Activated CD4-positive, alpha-beta T cell treated with anti-CD3 and anti-CD28 coated beads, Interleukin-2, amount 10 ng/mL, durations not matched to agents 7 days and 5 days (primary cell): ENCODE measurements at places on chromosomes 13 and 19. TPM values are rescaled to one million over a fixed set of nuclear protein-coding genes. Genes with fewer than 3 reads are reported as not detected.

GRCh38 chr19:40162104-40162503, 29.1 kb upstream of the MAP3K10 start:
- DNase-seq, result no peak

GRCh38 chr19:2412449-2412848, 14.9 kb downstream of the TIMM13 start:
- no peak for DNase-seq

DNA sequence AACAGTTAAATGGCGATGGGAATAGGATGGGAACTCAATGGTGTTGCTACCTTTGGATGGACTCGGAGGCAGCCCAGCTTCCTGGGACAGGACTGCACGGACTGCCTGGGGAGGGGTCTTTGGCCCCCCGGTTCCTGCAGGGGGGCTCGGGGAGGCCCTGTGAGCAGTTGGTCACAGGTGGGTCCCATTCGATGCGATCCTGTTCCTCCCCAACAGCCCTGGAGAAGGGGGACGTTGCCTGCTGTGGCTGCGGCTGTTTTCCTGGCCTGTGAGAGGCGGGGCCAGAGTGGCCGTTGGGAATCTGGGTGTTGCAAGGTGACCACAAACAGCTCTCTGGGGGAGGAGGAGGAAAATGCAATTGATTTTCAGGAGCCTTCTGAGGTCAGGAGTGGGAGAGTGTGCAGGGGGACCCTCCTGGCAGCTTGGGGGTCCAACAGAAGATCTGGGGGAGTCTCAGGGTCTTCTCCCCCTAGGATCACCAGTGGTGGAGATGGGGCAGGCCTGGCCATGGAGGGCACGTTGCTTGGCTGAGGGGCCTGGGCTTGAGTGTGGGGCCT, 1.9 kb upstream of the PLPPR3 start:
- DNase-seq, result no peak

- no peak for DNase-seq
Observed at GRCh38 chr19:2180881-2181632, 17.3 kb downstream of the DOT1L start.

GRCh38 chr13:110640591-110641029, 25.3 kb downstream of the NAXD start:
- DNase-seq, result no peak

DNA sequence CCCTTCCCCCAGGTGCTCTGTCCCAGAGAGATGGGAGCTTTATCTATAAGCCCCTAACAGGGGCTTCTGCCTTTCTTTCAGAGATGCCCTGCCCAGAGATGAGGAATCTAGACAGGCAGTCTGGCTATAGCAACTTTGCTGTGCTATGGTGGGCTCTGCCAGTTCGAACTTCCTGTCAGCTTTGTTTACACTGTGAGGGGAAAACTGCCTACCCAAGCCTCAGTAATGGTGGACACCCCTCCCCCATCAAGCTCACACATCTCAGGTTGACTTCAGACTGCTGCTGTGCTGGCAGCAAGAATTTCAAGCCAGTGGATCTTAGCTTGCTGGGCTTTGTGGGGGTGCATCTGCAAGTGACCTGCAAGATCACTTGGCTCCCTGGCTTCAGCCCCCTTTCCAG, 21.5 kb downstream of the CYSLTR2 start:
- no peak for DNase-seq

GRCh38 chr13:113637262-113638160, 20.5 kb downstream of the ATP4B start:
- no peak for DNase-seq

DNA sequence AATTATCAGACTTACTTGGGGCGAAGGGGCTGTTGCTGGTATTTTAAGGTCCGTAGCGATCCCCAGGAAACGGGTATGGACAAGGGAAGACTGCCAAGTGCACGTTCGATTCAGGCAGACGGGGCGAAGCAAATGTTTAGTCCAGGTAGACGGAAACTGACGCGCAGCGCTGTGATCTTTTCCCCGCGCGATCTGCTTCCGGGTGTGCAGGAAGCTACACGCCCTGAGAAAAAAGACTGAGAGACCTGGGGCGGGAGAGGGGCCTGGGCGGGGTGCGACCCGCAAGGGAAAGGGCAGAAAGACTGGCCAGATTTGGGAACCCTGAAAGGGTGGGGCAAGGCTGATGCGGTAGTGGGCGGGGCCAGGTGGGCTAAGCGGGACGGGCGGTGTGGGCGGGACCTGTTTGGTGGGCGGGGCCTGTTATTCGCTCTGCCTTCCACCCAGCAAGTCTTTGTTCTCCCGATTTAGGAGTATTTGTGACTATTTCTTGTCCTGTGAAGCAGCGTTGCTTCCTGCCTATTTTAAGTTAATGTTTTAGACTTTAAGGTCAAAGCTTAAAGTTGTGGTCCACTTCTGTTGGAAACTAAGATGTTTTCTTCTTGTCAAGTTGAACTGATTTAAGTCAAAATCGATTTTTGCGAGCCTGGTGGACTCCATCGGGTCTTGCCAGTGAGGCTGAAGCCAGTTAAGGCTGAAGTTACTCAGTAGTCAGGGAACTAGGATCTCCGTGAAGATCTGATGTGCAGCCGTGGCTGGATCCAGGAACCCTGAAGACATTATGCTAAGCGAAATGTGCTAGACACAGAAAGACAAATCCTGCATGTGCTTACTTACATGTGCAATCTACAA, at the start of gene ZNF836:
ZNF836 (minus strand) TSS at position 301 of the 849 bp plus-strand sequence. CDS start 3,549 bp downstream, outside the sequence.
- peak; percentile 95 for DNase-seq

TEX29 gene
- 0.83 TPM for total RNA-seq

GRCh38 chr19:12521996-12522395, 29.3 kb downstream of the ZNF564 start:
- peak; percentile 17 for DNase-seq

DNA sequence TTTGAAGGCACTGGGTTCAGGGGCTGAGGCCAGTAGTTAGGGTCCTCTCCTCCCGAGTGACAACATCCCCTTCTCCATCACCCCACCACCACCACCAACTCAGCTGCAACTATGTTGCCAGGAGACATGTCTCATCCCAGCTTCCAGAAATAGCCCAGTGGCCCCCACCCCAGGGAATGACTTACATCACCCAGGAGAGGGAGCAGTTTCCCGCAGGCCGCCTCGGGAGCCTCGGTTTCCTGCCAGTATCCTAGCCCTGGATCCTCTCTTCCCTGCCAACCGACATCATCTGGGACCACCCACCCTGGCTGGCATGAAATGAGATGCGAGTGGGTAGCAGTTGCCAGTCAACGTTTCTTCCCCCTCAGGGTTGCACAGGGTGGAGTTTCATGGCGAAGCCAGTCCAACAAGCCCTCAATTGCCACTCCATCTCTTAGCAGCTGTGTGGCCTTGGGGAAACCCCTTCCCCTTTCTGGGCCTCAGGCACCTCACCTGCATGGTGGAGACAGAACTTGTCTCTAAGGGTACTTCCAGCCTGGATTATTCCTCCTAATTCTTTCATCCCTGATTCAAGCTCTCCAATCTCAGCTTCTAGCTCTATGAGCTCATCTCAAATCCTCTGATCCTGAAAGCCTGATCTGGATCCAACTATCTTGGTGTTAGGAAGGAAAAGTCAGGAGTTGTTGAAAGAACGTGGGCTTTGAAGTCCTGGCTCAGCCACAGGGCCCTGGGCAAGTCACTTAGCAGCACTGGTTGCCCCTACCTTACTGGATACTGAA, 3.9 kb upstream of the GSK3A start:
- no peak for DNase-seq

DNA sequence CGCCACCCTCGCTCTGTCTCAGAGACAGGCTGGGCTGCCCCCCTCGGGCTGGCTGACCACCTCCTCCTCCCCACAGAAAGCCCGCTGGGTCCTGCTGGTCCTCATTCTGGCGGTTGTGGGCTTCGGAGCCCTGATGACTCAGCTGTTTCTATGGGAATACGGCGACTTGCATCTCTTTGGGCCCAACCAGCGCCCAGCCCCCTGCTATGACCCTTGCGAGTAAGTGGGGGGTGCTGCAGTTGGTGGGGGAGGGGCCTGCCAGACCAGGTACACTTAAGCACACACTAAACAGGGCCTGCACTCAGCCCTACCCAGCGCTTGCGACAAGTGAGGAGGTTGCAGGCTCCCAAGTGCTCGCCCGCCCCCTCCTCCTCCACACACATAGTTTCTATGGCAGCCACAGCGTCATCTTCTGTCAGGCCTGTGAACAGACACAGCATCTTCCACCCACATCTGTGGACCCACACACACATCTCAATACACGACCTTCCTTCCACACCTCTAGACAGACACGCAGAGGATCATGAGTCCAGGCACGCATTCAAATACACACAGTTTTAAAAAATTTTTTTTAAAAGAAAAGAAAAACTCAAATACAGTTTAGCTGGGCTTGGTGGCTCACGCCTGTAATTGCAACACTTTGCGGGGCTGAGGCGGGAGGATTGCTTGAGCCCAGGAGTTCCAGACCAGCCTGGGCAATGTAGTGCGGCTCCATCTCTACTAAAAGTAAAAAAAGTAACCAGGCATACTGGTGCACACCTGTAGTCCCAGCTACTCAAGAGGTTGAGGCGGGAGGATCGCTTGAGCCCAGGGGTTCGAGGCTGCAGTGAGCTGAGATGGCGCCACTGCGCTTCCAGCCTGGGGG, 18.4 kb downstream of the PLD3 start:
- DNase-seq, result no peak

GRCh38 chr13:79989217-79989661, 351.7 kb downstream of the SPRY2 start:
- DNase-seq, result no peak

LAIR1 gene
- total RNA-seq, result 59.3 TPM

- no peak for DNase-seq
Observed at GRCh38 chr13:107217251-107217650, 649.3 kb upstream of the ARGLU1 start.

KIR3DL1 gene
- not detected for total RNA-seq

LRRC63 gene
- 1.5 TPM for total RNA-seq
